ENCODE measurements at places on chromosomes 6 and 20.

DNA sequence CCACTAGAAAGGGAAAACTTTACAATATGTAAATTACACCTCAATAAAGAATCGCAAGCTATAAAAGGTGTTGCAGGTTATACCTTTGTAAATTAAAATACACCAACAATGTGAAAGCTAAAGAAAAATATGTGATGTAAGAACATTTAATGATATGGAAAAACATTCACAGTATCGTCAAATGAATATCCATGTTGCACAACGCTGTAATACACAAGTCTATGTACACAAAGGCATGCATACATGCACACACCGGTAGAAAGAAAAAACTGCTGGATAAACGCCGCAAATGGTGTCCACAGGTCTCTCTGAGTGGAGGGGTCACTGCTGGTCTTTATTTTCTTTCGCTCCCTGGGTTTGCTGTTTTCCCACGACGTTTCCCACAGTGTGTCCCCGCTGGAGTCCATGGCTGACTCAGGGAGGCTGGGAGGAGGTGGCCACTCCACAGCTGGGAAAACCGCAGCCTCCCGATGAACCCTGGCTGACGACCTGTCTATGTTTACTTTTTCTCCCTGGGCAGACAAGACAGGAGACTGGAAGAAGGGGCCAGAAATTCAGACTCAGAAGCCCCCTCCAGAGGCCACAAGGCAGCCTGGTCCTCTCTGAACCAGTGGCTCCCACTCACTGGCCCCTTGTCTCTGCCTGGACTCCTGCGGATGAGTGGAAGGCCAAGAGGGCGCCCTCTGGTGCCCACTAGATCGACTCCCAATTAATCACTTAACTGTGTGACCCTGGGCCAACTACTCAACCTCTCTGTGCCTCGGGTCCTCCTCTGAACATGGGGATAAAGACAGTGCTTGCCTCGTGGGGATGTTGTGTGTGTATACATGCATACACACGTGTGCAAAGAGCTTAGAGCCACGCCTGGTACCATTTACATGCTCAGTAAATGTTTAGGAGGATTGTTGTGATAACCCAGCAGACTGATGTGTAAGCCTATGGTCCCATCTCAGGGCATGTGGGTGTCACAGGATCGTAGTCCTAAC, 12.8 kb upstream of the BPI start:
- no peak for DNase-seq

- DNase-seq, result no peak
Measured at GRCh38 chr6:101226677-101227135, 166.8 kb upstream of the GRIK2 start.

- DNase-seq, result no peak
Measured at GRCh38 chr6:149319422-149319821, 1.9 kb downstream of the TAB2 start.

DNA sequence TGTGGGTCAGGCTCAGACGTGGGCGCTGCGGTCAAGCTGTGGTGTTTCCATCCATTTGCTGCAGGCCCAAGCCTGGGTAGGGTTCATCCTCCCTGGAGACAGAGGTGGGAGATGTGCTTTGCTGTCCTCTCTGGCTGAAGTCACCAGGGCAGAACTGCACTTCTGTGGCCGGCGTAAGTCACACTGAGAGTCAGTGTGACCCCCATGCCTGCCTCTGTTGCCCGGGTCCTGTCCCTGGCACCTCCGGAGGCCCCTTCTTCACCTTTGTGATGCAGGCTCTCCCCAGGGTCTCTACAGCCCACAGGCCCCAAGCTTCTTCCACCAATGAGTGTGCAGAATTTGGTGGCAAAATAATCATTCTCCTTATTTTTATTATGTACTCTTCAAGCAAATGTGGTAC, 53.8 kb upstream of the DACT2 start:
- no peak for DNase-seq

DNA sequence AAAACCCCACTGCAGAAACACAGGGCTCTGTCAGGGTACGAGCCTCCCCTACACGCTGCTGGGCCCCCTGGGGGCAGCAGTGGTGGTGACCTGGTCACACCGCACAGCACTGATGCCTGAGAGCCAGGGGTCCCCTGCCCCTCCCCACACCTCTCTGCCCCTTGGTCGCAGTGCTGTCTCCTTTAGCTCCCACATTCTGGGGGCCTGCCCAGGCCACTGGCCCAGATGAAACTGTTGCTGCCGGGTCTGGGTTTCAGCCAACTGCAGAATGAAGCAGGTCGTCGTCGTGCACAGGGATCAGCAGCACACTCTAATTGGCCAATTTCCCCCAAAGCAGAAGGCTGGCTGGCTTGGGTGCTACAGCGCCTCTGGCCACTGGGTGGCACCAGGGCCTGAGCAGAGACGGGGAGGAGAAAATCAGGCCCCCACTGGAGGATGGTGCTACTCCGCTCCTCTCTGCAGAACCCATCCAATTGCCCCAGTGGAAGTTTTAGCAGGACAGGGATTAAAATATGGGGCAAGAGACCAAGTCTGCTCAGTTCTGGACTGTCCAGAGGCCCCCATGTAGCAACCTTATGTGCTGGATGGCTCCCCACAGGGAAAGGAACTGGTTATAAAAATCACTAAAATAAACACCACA, 26.1 kb downstream of the DIDO1 start:
- DNase-seq, result peak; percentile 69

GRCh38 chr20:49888212-49889000, 26.9 kb downstream of the SPATA2 start:
- no peak for DNase-seq

- no peak for DNase-seq
Measured at GRCh38 chr6:111175109-111175508, 87.8 kb downstream of the SLC16A10 start.

DNA sequence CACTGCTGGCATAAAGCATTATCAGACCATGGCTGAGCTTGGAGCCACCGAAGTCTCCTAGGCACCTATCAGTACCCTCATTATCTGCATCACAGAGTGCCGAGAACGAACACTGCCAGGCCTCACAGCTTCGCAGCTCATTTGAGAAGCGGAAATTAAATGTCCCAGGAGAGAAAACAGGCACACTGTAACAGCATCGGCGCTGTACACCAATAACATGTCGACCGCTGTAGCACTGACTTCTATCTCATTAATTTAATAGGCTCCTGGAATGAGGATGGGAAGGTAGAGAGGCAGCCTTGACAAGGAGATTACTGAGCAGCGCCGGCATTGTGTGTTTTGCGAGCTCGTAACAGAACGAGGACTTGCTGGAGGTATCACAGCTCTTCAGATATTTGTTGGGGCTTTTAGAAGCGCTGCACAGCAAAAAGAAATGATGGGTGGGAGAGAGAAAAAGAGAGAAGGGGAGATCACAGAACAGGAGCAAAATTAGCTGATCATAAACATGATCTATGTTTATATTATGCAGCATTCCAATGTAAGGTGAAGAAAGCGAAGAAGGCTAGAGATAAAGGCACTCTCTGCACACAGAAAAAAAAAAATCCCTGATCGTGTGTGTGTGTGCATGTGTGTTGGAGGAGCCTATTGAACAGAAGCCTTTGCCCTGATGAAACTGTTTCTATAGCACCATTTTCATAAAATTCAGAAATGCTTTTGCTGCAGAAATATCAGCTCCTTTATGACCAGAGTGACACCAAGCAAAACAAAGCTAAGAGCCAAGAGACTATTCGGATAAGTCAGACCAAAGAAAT, 29.2 kb downstream of the ID4 start:
- no peak for DNase-seq

GRCh38 chr20:36744764-36745191, 1.1 kb downstream of the NDRG3 start:
- no peak for DNase-seq

GRCh38 chr6:98672681-98673475, 161.5 kb upstream of the POU3F2 start:
- DNase-seq, result no peak

Data from natural killer cell (primary cell).